Right cardiac atrium (tissue), 5 donors: ENCODE measurements at places on chromosomes 4 and X. TPM values are rescaled to one million over a fixed set of nuclear protein-coding genes. Genes with fewer than 3 reads are reported as not detected.

DNA sequence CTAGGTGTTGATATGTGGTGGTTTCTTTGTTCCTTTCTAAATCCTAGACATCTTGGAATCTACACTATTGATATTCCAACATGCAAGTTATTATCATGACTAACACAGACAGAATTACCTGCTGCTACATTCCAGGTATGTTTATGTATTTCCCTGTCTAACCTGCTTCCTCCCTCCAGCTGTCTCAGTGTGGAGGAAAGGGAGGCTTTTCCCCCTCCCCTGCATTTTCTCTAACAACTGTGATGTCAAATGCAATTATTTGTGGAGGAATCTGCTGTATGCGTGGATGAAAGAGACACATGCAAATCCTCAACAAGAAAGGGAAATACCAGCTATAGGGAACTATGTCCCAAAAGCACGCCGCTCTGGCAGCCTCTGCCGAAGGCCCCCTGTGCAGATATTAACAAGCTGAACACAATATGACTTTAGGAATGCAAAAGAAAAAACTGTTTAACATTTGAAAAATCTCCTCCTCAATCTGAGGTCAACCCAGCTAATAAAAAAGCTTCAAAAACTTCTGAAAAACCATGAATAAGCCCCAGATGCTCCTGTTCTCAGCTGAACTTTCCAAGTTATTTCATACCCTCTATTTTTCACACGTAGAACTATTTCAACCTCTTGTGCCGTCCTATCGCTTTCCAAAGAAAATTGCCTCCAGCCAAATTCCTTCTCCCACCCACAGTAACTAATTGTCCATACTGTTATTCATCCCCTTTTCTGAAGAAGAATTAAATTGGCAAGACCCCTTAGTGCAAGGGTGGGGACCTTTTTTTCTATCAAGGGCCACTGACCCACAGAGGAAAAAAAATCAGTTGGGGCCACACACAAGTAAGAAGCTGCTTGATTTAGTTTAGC lies 225.1 kb upstream of the GPC4 start:
- DNase-seq: no peak

GRCh38 chrX:134146493-134146892 lies 90.5 kb upstream of the CCDC160 start:
- DNase-seq: no peak

- DNase-seq: no peak
Observed at GRCh38 chr4:165548702-165549101, 169.9 kb downstream of the CPE start.

- no peak for DNase-seq
Observed at GRCh38 chr4:98539741-98540140, 118.7 kb downstream of the TSPAN5 start.

DNA sequence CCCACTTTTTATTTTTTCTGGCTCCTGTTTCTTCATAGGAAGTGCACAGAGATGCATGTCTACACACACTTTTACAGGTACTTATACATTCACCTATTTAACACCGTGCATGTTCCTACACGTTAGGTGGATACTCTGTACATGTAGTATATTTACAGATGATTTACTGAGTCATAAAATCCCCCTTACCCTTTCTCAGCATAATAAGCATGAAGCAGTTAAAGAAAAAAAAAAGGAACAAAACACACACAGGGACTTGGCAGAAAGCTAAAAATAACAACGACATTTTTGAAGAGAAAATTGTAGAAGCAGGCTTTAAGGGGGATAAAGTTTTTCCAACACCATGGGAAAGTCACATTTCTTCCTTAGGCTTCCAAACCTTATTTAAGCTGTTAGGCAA lies 96.4 kb upstream of the IQCM start:
- DNase-seq: no peak

- no peak for DNase-seq
Observed at GRCh38 chr4:149008415-149009025, 566.3 kb upstream of the NR3C2 start.

- DNase-seq: no peak
Observed at GRCh38 chr4:96056346-96056934, 216.5 kb downstream of the PDHA2 start.

GRCh38 chr4:28001698-28002097 lies 1141.1 kb downstream of the STIM2 start:
- no peak for DNase-seq

DNA sequence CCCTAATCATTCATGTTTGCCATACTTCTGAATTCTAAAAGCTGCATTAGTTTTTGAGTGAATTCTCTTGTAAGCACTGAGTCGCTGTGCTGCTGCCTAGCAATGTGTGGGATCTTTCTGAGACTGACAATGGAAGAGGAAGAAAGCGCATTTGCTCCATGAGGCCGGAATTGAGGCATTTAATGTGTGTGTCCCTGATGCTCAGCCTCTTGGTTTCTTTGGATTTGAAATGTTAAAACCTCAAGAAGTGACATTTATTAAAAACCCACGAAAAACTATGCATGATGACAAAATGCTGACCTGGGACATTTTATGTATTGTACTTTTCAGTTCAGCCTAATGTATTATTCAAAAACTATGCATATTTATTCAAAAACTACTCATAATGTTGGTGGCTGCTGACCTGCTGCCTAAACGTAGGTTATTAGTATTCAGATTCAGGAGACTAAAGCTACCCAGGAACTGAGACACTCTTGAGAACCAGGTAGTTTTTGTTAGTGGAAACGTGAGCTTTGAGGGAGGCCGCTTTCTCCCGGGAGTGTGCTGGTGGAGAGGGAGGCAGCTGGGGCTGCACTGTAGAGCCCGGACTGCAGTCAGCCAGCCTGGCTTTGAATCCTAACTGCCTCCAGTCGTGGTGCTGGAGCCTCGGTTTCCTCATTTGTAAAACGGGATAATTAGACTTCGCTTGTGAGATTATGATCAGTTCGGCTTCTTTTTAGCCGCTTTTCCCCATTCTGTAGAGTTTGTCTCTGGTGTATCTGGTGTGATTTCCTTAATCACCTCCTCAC lies 11.3 kb downstream of the RGS12 start:
- DNase-seq: peak; percentile 22

DNA sequence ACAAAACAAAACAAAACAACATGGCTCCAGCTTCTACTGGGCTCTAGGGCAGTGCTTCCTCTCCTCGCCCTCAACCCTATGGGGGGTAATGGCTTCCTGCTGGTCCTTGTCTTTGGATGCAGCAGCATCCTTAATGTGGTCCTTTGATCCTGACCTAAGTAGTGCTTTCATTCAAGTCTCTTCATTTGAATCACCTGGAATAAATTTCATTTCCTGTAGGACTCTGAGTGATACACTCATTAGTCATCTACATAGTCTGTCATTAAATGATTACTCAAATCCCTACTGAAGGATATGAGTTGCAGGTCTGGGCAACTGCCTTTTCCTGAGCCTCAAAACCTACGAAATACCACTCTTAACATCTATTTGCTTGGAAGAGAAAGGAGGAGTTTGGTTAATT lies 54.5 kb downstream of the RHOH start:
- DNase-seq: no peak

- DNase-seq: peak; percentile 51
Observed at GRCh38 chrX:33725535-33726210, 406.4 kb downstream of the FAM47A start.

GRCh38 chrX:54979432-54979831 lies 14.6 kb downstream of the PFKFB1 start:
- no peak for DNase-seq

GRCh38 chrX:69203638-69204037 lies 38.4 kb upstream of the PJA1 start:
- no peak for DNase-seq

- no peak for DNase-seq
Observed at GRCh38 chrX:131617182-131617581, 73.3 kb downstream of the OR13H1 start.

- peak; percentile 78 for DNase-seq
Observed at GRCh38 chr4:78058591-78059523, 1.7 kb downstream of the FRAS1 start.

DNA sequence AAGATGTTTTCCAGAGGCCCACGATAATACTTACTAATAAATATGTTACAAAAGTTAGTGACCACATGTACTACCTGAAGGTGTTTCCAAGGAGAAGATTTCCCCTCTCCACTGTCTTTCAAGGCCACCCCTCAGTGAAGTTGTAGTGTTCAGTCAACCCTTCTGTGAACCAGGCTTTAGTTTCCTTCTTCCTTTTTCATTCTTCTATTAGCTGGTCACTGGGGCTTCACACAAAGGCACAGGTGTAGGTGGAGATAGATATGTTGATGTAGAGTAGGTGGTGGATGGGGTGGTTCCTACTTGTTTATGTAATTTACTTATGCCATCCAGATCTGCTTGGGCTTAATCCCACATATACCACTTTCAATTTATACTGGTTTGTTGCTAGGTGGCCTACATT lies 43.3 kb upstream of the ADAM29 start:
- no peak for DNase-seq

DNA sequence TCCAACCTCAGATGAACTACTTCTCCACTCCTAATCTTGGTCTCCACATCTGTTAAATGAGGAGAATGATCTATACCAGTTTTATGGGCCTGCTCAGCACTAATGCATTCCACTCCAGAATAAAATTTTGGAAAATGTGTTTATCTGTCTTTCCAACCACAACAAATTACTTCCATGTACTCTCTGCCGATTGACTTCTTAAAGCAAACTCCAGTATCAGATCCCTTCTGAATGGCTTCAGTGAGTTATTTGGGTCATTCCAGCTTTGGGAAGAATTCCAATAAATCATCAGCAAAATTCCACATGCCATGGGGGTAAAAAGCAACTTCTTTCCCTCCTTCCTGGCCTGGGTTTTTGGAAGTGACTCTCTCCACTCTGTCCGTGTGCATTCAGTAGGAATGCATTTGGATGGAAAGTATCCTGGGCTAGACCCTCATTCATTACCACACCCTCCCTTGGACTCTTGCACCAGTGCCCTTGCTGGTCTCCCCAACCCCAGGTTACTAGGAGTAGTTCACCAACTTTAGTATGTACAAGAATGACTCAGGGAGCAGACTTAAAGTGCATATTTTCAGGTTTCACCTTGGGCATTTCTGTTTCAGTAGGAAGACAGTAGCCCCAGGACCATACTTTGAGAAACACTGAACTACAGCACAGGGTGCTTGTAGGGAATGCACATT lies 15.4 kb upstream of the ADH6 start:
- DNase-seq: no peak

DNA sequence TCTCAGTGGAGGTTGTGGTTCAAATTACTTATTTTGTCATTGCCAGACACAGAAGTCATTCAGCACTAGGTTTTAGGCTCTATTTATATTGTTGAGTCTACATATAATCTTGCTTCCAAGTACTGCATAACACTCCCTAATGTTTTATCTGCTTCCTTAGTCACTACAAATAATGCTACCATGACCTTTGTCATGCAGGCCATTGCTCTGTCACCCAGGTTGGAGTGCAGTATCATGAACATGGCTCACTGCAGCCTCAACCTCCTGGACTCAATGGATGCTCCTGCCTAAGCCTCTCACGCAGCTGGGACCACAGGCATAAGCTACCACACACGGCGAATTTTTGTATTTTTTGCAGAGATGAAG lies 23.5 kb upstream of the PDZD4 start:
- DNase-seq: no peak

DNA sequence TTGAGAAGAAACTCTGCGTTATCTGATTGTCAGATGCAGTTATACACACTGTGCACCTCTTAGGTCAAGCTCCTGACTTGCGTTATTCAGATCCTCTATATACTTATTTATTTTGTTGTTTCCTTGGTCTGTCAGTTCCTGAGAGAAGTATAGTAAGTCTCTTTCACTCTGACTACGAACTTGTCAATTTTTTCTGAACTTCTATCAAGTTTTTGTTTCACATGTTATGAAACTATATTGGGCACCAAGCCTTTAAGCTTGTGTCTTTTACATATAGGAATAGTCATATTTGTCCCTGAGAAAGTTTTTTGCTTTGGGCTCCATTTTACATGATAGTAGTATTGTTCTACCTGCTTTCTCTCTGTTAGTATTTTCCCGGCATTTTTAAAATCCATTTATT lies 31.7 kb downstream of the ZNF275 start:
- no peak for DNase-seq

GRCh38 chr4:122716825-122717448 lies 15.6 kb upstream of the BBS12 start:
- peak; percentile 74 for DNase-seq

- no peak for DNase-seq
Observed at GRCh38 chrX:9988762-9989161, 21.6 kb downstream of the CLDN34 start.

DNA sequence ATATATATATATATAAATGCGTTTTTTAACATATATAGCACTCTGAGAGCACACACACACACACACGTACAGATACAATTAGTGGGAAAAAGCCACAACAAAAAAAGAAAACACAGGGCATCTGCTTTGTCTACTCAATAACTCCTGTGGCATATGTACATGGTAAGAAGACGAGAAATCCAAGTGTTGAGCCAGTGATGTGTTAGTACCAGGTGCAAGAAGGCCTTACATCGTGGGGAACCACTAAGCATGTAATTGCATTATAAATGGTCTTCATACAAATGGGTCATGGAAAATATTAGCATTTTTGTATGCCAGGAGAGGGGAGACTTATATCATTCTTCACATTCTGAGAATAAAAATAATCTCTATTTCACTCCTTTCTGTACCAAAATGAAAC lies 62.7 kb upstream of the FAM47B start:
- no peak for DNase-seq

DNA sequence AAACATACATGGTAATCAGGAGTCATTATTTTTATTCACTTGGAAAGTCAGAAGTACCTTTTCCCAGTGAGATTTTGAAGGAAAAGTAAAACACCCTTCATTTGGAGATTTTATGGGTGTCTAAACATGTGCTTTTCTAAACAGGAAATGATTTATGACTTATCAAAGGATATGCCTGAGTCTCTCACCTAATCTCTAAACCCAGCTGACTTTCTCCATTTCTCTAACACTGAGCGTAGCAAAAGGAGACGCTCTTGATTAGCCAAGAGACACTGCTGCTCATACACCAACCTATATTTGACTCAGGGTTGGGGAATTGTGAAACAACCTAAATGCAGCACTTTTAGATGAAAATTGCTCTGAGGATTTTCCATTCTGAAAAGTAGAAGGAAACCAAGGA lies 468.5 kb upstream of the FTHL17 start:
- no peak for DNase-seq

DNA sequence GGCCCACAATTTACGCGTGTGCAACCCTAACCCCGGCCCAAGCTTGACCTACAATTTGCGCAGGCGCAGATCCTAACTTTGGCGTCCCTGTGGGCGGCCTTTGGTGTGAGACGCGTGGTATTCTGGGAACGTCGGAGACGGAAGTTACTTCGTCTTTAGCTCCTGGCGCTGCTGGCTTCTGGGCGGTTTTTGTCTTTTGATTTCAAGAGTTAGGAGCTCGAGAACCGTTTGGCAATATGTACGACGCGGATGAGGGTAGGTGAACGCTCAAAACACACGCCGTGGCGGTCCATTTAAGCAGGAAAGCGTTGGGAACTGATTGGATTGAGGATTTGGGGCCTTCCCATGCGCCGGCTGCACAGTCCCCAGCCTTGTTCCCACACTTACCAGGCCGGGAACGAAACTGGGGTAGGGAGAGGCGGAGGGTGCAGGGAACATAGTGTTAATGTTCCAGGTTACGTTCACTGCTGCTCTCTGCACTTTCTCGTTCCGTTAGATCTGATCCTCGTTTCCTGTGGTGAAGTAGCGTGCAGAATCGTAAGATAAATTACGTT lies at the start of gene POLR2B:
Gene POLR2B (plus strand): TSS at position 147 of the 554 bp plus-strand sequence. CDS start 90 bp downstream, at position 237.
- peak; percentile 96 for DNase-seq

- DNase-seq: no peak
Observed at GRCh38 chr4:15182600-15183220, 180.4 kb downstream of the CPEB2 start.

Gene BMP3
- total RNA-seq: not detected

Gene F8A3
- total RNA-seq: 8.0 TPM

Gene ADH1A
- total RNA-seq: 1.3 TPM

Gene TIGD2
- total RNA-seq: 1.8 TPM

Gene CXCL10
- total RNA-seq: not detected

Gene ASB9
- 1.6 TPM for total RNA-seq

Gene AFF2
- 2.3 TPM for total RNA-seq

Gene VCX3A
- total RNA-seq: not detected
